Stimulated activated CD8-positive, alpha-beta memory T cell treated with anti-CD3 and anti-CD28 coated beads, Interleukin-4, amount 100 ng/mL, for 1 hour (primary cell): ENCODE measurements at places on chromosomes 6 and 20.

DNA sequence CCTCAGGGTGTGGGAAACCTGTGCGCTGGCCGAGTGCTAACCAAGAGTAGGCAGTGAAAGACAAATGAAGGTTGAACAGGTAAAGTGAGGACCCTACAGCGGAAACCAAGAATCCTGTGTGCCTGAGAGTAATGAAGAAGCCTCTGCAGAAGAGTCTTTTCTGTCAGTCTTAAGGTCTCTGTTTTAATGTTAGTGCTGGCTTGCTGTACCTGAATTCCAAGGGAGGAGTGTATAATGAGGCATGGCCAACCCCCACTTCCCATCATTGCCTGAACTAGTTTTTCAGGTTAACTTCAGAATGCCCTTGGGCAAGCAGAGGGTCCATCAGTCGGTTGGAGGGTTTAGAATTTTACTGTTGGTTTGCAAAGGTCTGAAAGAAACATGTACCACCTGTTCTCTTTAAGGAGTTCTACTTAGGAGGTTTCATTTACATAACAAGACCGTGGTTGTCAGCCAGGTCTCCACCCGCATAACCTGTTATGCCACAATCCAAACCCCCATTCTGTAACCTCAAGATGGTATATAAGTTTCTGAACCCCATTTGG lies 589 bp upstream of the PDCD2 start:
- no peak for DNase-seq

DNA sequence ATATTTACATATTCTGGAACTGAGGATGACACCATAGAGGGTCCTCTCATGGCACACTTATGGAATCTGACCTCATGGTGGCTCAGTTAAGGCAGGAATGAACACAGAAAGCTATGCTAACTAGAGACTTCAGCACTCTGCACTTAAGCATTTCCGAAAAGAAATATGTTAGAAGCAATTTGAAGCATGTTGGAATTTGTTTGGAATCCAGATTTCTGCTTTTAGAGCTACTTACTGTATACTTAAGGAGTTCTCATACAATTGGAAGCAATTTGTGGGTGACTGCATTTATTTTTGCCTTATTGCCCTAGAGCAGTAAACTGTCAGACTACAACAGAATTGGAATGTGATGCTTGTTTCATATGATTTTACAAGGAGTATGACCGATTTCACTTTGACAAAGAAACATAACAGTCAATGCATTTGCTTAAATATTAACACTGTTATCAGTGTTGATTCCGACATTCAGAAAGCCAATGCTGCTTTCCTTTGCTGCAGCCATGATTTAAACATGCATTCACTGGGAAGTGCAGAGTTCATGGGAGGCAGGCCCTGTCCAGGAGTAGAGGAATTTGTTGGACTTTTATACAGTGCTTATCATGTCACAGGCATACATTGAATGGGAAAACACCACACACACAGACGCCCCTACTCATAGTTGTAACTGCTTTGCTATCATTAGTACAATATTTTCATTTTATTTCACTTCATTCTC lies 244.4 kb downstream of the SAMD5 start:
- DNase-seq, result no peak

DNA sequence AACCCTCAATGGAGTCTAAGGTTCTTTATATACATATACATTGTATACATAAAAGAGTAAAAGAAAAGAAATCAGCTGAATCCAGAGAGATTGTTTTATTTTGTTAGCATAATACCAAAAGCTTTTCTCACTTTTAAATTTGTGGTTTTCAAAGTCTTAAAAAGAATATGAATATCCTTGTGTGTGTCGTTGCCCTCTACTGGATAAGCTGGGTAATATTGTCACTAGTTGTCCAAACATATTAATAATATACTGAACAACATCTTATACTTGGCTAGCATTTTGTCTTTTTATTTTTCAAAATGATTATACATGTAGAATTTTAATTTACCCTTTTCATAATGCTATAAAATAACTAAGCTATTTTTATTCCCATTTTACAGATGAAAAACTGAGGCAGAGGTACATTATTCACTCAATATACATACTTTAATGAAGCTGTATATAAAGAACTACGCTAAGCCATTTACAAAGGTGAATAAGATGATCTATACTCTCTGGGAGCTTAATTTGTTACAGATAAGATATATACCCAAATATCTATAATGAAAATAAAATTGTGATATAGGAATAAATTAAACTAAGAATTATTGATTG lies 531.7 kb downstream of the TFAP2B start:
- no peak for DNase-seq

- no peak for DNase-seq
Measured at GRCh38 chr6:53369876-53370515, 21.2 kb upstream of the ELOVL5 start.

DNA sequence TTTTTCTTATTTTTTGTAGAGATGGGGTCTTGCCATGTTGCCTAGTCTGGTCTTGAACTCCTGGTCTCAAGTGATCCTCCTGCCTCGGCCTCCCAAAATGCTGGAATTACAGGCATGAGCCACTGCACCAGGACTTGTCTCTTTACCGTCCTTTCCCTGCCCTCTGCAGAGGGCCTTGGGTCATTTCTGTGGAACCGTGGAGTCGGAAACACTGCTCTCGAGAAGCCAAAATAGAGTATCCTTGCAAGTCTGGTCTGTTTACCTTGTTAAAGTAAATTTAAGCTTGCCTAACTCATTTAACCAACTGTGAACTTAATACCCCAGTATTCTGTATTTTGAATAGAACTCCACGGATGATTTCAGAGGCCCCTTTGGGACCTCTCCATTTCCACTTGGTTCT lies 51.4 kb downstream of the KDM1B start:
- no peak for DNase-seq

DNA sequence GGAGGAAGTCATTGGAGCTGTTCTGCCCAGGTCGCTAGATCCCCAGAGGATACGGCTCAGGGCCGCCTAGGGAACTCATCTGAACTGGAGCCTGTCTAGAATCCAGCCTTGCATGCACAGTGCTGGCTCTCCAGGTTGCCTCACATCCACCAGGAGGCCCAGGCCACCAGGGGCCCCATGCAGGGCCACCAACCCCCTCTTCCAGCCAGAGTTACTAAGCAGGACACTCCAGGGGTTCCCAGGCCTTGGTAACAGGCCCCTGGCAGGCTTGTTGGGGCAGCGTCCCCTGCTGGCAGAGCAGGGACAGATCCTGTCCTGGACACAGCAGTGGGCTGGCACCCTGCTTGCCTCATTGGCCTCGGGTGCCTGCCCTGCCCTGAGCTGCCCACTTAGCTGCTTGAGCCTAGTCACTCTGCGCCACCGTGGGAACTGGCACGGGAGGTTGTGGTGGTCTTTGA lies 35.3 kb downstream of the EFCAB8 start:
- no peak for DNase-seq

DNA sequence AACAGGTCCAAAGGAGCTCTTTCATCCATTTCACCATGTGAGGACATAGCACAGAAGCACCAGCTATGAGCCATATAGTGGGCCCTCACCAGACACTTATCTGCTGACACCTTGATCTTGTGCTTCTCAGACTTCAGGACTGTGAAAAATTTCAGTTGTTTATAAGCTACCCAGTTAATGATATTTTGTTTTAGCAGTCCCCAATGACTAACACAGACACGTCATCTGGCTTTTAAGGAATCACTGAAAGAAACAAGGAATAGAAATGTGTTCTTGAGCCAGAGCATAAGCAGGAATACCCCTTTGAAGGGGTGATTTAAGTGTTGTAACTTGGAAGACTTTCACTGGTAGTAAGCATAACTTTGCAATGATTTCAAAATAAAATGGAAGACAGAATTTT lies 214.7 kb upstream of the PTCHD4 start:
- DNase-seq, result no peak
